AML-193 (cell line): ENCODE measurements at places on chromosomes 3 and 15.

GRCh38 chr3:66423791-66424190 is 77.0 kb downstream of the LRIG1 start:
- DNase-seq, result no peak

DNA sequence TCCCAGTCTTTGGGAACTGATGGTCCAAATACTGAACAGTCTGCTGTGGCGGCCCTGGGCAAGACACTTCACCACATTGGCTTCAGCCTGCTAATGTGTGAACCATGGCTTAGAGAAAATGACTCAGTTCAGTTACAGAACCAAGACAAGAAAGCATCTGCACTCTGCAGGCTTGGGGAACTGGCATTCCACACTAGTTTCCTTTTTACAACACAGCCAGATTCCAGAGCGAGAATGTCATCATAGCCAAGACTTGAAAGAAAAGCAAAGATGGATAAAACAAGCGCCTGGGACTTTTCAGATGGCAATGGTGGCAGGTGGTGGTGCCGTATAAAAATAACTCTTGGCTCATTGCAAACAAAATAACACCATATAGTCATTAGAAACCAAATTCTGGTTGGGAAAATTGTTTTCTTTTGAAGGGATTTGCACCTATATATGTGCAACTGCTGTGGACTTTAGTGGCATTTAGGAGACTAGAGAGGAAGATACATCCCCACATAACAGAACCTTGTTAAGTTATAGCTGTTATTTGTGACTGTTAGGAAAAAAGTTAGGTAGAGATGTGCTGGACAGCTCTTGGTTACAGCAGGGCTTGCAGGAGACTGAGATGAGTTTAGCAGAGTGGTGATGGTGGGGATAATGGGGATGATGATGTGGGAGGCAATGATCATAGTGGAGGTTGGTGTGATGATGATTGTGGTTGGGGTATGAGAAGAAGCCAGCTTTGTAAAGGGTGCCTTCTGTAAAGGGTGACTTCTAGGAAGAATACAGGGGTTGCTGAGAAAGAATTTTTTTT is 273.6 kb downstream of the THRB start:
- no peak for DNase-seq

DNA sequence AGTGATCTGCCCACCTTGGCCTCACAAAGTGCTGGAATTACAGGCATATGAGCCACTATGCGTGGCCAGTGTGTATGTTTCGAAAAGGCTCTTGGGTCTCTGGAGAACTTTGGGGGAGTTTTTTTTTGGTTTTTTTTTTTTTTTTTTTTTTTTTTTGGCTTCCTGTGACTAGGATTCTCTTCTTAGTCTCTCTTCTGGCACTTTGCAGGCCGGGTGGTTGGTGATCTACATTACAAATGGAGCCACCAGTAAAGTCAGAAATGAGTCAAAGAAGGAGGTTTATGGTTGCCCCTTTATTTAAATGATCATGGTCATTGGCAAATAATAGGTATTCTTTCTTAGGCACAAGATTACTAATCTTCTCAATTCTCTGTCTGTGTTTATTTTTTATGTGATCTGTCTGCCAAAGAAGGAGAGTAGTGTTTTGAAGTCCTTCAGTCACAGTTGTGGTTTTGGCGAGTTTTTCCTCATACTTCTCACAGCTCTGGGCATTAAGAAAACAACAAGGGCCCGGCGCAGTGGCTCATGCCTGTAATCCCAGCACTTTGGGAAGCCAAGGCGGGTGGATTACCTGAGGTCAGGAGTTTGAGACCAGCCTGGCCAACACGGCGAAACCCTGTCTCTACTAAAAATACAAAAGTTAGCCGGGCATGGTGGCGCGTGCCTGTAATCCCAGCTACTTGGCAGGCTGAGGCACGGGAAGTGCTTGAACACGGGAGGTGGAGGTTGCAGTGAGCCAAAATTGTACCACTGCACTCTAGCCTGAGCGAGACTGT is 38.3 kb downstream of the PDE8A start:
- no peak for DNase-seq

GRCh38 chr15:79676621-79677020 is 220.2 kb downstream of the MTHFS start:
- no peak for DNase-seq

DNA sequence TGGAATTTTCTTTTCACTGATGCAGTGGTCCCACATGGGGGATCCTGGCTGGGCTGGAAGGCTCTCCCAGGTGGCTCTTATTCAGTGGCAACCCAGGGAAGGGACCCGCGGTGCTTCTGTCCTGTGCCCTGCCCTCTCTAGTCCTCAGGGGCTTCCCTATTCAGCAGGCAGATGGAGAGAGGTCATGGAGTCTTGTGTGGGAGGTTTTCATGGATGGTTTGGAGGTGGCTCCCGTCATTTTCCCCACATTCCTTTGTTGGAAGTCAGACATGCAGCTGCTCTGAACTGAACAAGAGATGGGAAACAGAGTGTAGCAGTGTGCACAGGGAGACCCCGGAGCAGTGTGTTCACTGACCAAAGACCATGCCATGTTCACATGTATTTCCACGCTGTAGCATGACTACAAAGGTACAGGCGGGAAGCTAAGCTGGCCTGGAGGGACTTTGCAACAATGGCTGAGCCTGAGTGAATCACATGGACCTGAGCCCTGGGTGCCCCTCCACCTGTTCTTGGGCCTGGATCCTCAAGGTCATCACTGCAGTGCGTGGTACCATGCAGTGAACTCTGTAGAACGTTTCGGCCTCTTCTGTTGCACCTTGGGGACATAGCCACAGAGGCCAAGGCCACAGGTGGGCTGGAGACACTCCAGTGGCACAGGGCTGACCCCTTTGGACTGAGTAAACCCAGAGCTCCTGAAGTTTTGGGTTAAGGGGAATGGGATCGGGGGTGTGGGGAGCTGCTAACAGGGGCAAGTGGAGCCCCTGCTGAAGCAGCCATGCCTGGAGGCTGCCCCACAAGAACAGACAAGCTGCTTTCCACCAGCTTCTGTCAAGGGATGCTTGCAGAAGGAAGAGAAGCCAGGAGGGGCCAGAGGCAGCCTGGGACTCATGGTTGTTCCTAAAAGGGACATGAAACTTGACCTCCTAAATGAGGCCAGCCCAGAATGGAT is 123.0 kb downstream of the ASB7 start:
- no peak for DNase-seq

DNA sequence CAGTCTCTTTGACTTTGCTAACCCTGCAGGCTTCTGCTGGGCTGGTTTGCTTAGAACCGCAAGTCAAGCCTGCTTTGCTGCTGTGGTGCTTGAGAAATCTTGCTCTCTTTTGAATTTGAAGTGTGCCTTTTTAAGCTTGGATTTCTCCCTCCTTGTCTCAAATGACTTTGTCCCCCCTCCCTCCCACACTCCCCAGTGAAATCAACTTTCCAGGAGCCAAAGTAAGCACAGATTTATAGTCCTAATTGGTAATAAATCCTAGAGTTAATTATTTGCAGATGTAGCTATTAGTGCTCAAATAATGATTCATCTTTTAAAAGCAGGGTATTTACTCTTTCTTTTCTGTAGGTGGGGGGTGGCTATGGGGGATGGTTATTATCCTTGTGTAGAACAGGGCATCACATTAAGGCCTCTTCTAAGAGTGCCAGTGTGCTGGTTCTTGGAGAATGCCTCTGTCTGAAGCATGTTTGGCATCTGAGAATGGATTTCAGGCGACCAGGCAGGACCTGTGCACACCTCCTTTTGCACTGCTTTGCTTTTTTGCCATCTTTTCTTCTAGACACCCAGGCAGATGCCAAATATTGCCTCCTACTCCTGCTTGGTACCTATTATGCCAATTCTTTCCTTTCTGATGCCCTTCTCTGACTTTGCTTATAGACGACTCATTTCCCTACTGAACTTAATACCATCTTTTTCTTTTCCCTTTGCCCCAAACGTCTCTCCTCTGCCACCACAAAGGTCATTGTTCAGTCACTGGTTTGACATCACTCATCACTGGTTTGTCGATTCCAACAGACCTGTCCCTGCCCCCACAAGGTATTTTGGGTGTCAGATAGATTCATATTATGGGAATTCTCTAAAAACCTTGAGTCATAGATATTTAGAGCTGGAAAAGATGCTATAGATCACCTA is 50.7 kb downstream of the CLDN11 start:
- DNase-seq, result no peak

GRCh38 chr3:109122690-109123089 is 4.8 kb upstream of the MORC1 start:
- DNase-seq, result no peak

- DNase-seq, result no peak
Observed at GRCh38 chr3:133106169-133106568, 68.0 kb downstream of the TMEM108 start.

- DNase-seq, result no peak
Observed at GRCh38 chr3:189403194-189403593, 228.0 kb upstream of the TP63 start.

DNA sequence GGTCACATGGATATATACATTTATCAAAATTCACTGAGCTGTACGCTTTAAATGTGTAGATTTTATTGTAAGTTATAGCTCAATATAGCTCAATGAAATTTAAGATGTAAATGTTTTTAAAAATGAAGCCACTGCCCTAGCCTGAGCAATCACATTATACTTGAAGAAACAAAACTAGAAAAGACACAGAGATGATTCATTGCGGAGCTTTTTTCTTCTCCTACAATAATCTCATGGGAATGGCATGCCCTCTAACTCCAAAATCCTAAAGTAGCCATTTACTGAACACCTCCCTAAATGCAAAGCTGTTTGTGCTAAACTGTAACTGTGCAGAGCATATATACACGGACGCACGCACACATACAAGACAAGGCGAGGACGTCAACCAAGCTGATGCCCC is 84.2 kb downstream of the MYO9A start:
- no peak for DNase-seq

DNA sequence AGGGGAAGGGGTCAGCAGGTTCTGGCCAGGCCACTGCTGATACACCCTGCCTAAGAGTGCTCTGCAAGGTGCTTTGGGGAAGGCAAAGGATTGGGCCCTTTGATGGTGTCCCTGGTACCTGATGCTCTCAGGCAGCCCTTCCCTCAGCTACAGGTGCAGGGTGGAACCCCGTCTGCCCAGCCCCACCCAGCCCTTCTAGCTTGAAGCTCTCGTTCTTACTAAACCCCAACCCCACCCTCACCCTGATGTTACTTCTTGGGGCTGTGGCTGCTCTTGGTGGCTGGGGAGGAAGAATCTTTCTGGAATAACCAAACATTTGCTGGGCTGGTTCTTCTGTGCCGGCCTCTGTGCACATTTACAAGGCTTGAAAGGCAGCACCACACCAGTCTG is 6.4 kb downstream of the GNAI2 start:
- DNase-seq, result no peak

GRCh38 chr3:107392549-107393165 is 15.4 kb downstream of the CCDC54 start:
- DNase-seq, result no peak

DNA sequence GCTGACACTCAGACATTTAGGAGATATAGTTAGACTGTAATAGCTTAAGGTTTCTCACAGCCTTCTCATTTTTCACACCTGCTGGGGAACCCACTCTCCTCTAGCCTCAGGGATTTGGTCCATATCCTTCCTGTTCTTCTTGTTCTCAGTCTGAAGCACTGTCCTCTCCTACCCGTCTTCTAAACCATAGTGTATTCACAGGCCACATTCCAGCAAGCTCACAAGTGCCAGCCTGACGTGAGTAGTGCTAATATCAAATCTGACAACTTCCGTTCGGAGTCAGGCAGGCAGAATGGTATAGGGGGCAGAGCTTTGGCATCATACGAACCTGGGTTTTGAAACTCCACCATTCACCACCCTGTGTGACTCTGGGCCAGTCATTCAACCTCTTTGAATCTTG is 6.9 kb upstream of the CA12 start:
- DNase-seq, result no peak

DNA sequence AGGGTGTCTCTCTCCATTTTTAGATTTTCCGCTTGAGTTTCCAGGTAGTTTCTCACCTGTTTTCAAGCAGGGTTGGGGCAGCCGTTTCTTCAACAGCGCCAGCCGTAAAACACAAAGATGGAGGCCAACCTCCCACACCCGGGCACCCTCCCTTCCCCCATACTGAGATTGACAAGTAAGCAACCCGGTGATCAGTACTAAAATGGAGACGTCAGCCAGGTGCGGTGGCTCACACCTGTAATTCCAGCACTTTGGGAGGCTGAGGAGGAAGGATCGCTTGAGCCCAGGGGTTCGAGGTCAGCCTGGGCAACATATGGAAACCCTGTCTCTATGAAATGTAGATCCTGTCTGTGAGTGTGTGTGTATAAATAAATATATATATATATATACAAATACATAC is 903 bp upstream of the ZSCAN2 start:
- no peak for DNase-seq

- peak; percentile 50 for DNase-seq
Observed at GRCh38 chr3:50194128-50194902, 2.9 kb downstream of the GNAT1 start.

GRCh38 chr3:63450634-63451363 is 172.7 kb downstream of the SYNPR start:
- DNase-seq, result no peak
